GDM1 (cell line): ENCODE measurements at places on chromosomes 3 and 15.

DNA sequence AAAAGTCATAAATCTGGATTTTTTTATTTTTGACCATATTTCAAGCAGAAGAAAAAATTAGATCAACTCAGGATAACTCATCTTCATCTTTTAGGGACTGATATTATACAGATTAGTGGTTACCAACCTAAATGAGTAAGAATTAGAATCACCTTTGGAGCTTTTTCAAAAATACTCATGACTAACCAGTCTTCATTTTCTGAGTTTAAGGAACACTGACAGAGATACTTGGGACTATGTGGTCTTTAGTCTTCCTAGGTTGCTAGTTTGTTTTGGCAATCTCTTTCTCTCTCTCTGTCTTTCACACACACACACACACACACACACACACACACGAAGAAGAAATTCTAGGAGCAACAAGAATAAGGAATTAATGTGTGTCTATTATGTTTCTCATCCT, 50.1 kb downstream of the TMOD3 start:
- no peak for DNase-seq

DNA sequence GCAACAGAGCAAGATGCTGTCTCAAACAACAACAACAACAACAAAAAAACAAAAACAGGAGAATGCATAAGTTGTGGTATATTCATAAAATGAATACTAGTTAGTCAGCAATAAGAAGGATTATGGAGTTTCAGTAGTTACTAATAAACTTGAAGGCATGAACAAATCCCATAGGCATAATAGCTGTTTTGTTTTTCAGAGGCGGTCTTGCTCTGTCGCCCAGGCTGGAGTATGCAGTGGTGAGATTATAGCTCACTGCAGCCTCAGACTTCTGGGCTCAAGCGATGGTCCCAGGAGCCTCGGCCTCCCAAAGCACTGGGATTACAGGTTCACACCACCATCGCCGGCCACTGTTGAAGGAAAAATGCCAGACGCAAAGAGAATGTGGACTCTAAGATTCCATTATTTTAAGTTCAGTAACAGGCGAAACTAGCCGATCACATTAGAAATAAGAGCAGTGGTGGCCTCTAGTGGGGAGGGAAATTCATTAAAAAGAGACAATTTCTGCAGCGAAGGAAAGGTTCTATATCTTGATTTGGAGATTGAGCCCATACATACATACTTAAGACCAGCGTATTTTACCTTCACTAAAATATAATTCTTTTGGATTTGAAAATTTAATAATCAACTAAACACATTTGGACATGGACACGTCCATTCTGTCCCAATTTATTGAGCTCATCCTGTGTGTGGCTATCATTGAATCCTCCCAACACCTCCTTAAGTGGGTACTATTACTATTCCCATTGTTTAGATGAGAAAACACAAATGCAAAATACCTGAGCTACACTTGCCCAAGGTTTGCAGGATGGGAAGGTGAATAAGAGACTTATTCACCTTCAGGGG, 27.4 kb upstream of the HDAC11 start:
- peak; percentile 38 for DNase-seq

GRCh38 chr15:31294067-31294466, 32.6 kb upstream of the KLF13 start:
- DNase-seq, result no peak

GRCh38 chr3:49076646-49077045, 17.2 kb downstream of the QRICH1 start:
- DNase-seq, result no peak

DNA sequence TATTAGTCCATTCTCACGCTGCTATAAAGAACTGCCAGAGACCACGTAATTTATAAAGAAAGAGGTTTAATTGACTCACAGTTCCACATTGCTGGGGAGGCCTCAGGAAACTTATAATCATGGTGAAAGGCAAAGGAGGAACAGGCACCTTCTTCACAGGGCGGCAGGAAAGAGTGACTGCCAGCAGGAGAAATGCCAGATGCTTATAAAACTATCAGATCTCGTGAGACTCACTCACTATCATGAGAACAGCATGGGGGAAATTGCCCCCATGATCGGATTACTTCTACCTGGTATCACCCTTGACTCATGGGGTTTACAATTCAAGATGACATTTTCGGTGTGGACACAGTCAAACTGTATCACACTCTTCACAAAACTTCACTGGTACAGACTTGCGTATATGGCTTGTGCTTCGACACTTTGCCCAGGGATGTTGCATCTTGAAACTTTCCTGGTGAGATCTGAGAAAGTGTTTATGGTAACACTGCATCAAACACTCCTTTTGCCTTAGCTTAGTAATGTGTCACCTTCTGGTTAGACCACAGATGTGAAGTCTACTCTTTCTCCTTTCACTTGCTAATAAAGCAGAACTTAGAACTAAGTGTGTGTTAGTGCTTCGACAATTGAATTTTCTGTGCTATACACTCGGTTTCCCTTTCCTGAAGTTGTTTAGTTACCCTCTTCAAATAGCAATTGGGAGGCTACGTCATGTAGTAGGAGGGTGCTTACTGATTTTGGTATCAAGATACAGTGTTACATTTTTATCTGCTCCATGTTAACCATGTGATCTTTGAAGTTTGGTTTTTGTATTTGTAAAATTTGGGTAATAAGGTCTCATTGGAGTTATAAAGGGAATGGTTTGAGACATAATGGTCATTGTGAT, 185.7 kb downstream of the LPP start:
- no peak for DNase-seq

GRCh38 chr3:120438216-120438615, 12.6 kb downstream of the FSTL1 start:
- no peak for DNase-seq

GRCh38 chr3:70980646-70981170, 602.8 kb downstream of the FOXP1 start:
- DNase-seq, result no peak

DNA sequence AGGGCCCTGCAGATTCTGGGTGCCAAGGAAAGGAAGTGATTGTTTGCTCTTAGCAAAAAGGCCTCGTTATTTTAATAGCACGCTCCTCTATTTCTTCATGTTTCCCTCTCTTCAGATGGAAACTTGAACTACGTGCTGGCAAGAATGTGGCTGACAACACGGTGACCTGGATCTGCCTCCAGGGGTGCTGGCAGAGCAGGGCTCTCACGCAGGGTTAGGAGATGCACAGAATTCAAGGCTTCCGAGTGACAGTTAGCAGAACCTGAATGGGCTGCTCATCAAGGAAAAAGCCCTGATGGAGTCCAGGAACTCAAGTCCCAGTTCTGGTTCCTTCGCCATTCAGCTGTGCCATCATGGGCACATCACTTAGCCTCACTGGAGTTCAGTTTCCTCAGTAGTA, 22.7 kb downstream of the CYP19A1 start:
- DNase-seq, result no peak

DNA sequence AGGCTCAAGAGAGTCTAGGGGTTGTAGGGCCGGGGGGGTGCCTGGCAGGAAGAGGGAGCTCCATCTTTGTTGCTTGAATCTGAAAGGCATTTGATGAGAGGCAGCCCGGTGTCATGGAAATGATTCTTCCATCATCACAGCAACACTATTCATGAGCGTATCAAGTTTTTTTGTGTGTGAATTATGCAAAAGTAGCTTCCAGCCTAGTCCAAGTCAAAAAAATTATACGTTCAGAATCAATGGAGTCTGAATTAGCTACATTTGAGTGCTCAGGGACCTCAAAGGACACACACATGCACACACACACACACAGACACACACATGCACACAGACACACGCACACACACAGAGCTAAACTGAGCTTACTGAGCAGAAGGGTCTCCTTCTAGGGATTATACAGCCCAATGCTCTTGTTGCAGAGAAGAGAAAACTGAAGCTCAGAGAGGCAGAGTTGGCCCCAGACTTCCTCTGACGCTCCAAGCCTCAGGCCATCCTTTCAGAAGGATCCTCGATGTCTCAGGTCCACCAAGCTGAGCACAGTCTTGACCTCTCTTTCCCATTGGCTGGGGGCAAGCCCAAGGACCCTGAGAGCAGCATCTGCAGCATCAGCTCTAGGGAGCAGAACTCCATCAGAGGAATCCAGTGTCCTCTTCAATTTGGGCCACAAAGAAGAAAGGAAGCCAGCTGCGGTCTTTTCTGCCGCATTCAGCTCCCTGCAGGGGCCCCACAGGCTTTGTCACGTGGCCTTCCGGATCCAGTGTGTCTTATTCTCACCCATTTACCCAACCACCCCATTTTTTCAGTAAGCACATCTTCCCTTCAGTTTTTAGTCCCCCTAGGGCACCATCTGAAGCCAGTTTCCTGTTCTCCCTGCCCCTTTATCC, 228.0 kb downstream of the UACA start:
- DNase-seq, result peak; percentile 89

GRCh38 chr3:54376939-54377578, 254.7 kb downstream of the CACNA2D3 start:
- no peak for DNase-seq

GRCh38 chr15:69045802-69046201, 31.3 kb downstream of the NOX5 start:
- no peak for DNase-seq

- no peak for DNase-seq
Measured at GRCh38 chr3:127073941-127074820, 91.3 kb downstream of the PLXNA1 start.

- DNase-seq, result no peak
Measured at GRCh38 chr3:150786791-150787190, 23.8 kb upstream of the SIAH2 start.

DNA sequence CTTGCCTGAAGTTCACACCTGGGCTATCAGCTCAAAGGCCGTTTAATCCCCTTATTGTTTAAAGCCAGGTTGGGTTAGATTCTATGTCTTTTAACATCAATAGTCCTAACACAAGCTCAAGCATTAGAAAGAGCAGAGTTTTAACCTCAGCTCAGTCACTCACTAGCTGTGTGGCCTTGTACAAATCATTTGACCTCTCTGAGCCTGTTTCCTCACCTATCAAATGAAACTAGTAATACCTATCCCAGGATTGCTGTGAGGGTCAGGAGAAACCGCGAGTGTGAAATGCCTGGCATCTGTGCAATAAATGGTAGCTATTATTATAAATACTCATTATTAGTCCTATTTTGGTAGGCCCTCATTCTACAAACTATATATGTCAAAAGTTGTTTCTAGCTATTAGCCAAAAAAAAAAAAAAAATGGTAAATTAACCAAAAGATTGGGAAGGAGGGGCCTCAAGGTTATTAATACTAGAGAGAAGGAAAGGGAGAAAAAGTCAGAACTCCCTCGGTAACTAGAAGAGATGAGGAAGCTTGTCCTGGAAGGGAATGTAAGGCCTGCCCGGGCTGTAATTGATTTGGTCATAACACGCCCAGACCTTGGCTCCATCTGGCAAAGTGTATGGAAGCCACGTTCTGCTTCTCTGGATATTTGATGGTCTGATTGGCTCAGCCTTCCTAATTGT, 510.5 kb upstream of the PROK2 start:
- DNase-seq, result no peak
